Sigmoid colon (tissue), 7 donors: ENCODE measurements at places on chromosomes 1 and 21. TPM values are rescaled to one million over a fixed set of nuclear protein-coding genes. Genes with fewer than 3 reads are reported as not detected.

The LIN28A gene
- not detected for polyA plus RNA-seq

DNA sequence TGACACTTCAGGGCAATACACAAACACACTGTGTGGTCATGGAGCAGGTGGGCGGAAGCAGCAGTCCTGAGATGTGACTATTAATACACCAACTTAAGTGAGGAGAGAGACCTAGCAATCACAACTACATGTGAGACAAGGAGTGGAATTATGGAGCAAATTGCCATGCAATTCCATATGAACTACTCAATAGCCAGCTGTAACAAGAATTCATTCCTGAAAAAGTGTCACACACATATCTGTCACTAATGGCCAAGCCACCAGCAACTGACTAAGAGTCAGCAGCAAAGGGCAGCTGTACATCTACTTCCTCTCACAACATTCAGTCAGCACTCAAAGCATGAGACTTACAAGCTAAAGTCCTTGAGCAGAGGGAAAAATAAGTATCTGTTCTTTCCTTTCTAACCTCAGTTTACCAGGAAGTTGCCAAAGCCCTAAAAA, 46.2 kb downstream of the GPR3 start:
- no peak for DNase-seq

The CLDN19 gene
- not detected for polyA plus RNA-seq

The MROH9 gene
- polyA plus RNA-seq: not detected

- no peak for DNase-seq
Measured at GRCh38 chr1:200154069-200154767, 126.7 kb downstream of the NR5A2 start.

DNA sequence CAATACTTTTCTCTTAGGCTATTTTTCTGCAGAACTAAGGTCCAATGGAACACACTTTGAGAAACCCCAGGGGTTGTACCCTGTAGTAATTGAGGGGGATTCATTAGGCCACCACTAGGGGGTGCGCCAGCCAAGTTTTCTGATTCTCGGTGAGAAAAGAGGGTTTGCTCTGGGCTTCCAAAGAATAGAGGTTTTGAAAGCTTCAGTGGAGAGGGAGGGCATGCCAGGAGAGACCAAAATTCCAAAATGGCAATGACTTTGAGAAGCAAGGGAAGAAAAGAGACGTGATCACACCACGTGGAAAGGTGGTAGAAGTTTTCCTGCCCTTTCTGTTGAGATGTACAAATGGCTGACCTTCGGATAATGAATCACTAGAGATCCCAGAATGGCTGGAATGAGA, 323.3 kb downstream of the RPS6KC1 start:
- DNase-seq: no peak

The KRTAP10-4 gene
- not detected for polyA plus RNA-seq

The KCNE1 gene
- not detected for polyA plus RNA-seq

The MAN1C1 gene
- 0.69 TPM for polyA plus RNA-seq

GRCh38 chr1:170001266-170001665, 73.2 kb downstream of the KIFAP3 start:
- no peak for DNase-seq

DNA sequence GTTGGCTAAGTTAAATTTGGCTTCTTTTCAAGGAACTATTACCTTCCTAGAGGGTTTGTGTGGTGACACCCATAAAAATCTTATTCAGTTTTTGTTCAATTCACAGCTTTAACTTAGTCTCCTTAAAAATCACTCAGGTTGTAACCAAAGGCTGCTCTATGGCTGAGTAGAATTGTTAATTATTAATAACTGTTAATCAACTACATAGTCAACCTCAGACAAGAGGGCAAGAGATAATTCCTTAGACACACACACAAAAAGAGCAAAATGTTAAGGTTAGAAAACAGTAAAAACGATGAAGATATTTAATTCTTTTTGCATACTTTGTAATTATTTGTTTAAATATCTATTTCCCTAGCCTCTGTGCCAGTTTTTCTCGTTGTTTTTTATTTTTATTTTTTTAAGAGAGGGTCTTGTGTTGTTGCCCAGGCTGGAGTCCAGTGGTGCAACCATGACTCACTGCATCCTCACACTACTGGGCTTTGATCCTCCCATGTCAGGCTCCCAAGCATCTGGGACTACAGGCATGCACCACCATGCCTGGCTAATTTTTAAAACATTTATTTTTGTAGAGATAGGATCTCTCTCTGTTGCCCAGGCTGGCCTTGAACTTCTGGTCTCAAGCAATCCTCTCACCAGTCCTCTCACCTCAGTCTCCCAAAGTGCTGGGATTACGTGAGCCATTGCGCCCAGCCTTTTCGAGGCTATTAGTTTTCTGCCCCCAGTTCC, 215.2 kb downstream of the DISC1 start:
- DNase-seq: no peak

DNA sequence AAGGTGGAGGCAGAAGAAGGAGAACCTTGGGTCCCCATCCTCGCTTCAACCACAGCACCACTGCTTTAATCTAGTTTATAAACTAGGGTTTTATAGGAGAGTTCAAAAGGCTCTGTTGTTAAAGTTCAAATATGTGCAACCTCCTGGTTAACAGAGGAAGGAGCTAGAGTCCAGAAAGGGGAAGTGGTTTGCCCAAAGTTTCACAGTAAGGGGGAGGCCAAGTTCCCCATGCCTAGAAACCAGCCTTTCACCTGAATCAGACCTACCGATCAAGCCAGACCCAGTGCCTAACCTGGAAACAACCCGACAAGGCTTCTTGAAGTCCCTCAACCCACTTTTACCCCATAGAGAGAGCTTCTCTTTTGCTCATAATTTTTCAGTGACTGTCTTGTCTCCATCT, 106.5 kb downstream of the PLPP3 start:
- no peak for DNase-seq

The CFHR2 gene
- not detected for polyA plus RNA-seq

DNA sequence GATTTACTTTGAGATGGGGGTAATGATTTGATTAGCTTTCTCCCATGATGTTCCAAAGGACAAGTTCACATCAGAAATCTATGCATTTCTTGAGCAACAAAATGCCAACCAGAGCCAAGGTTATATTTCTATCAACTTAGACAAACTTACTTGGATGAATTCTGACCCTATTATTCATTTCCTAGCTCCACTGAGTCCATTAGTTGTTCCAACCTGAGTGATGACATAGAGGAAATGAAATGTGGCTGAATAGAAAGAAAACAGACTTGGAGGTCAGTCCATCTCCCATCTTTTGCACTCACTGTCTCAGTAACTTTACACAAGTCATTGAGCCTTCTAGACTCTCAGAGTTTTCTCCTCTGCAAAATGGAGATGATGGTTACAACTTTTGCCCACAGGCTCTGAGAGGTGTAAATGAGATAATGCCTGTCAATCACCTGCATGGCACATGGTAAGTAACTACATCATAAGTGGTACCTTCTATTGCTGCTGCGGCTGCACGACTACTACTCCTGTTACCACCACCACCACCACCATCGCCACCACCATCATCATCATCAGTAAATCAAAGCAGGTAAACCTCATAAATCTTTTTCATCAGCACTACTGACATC, 98.2 kb downstream of the PTPN14 start:
- no peak for DNase-seq

The TCHH gene
- polyA plus RNA-seq: 0.10 TPM

GRCh38 chr1:16445052-16445451, 4.5 kb downstream of the NECAP2 start:
- no peak for DNase-seq

DNA sequence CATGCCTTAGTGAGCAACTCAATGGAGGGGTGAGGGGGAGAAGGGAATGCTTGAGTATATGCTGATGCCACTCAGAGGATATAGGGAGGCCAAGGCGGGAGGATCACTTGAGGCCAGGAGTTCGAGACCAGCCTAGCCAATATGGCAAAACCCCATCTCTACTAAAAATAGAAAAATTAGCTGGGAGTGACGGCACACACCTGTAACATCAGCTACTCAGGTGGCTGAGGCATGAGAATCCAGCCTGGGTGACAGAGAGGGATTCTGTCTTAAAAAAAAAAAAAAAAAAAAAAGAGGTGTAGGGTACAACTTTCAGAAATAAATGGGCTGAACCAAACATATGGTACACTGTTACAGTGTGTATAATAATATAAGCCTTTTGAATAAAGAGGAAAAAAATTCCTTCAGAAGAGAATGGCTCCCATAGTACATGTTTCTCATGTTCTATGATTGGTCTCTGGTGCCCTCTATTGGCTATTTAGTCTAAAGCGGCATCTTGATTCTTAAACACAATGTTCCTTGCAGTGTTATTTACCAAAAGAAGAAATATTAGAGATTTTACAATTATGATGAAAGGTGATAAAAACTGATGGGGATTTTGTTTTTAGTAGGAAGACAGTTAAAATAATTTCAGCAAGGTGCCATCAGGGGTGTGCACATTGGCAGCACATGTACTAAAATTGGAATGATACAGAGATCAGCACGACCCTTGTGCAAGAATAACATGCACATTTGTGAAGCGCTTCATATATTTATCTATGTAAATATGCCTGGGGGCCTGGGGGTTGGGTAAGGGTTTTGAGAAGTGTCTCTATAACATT, 109.8 kb downstream of the PATJ start:
- DNase-seq: no peak

- DNase-seq: peak; percentile 40
Measured at GRCh38 chr1:54857746-54858561, 29.0 kb downstream of the DHCR24 start.

The GPR37L1 gene
- polyA plus RNA-seq: 1.8 TPM

DNA sequence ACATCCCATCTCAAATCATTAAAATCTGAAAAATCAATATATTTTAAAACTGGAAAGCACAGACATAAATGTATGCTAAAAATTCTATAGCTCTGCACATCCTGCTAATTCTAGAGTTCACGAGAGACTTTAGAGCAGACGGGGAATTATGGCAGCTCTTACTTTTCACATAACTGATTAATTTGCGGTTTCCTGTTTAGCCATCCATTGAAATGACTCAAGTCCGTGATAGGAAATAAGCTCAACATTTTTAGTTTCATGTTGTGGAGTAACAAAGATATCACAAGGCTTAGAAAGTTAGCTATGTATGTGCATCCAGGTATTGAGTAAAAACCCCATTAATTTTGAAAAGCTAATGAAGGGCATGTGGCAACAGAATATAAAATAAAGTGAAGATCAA, 123.2 kb downstream of the SMYD2 start:
- no peak for DNase-seq

- no peak for DNase-seq
Measured at GRCh38 chr1:160075836-160076235, 5.5 kb upstream of the KCNJ9 start.

DNA sequence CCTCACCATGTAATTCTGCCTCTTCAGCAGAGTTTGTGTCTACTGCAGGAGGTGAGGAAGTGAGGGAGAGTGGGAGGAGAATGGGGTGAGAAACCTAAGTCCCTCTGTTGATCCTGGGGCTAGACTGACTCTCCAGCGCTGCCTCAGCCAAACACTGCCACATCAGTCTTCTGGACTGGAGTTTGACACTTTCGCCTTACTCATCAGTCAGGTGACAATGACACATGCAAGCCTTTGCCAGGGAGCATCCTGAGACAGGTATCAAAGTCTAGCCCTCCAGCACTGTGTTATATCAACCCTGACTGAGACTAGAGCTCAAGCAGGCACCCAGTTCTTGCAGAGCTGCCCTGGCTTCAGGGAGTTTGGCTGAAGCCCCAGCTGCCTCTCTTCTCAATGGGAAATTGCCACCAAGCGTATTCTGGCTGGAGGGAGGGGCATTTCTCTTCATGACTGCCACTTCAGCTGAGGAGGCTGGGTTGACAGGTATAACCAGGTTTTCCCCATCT, 33.3 kb upstream of the SUCO start:
- DNase-seq: no peak

- DNase-seq: peak; percentile 43
Measured at GRCh38 chr21:42834726-42835191, 44.6 kb downstream of the WDR4 start.

The ARHGEF10L gene
- polyA plus RNA-seq: 28.7 TPM

The CFHR5 gene
- not detected for polyA plus RNA-seq

DNA sequence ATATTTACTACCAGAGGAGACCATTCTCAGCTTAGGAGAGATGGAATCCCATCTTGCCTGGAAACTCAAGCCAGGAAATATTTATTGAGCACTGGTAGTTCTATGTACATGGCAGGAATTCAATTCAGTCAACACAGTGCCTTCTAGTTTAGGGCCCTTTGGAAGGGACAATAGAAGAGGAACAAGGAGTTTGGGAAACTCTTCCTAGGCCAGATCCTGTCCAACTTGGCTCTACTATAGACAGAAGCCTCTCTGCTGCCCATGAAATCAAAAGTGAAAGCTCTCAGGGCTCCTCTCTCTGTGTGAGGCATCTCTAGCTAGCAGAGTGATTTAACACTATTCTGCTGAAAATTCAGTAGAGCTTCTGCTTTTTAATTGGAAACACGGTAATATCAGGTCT, 244.6 kb upstream of the MAP1LC3C start:
- DNase-seq: no peak

- DNase-seq: no peak
Measured at GRCh38 chr1:205458777-205459566, 3.1 kb upstream of the BLACAT1 start.

- DNase-seq: no peak
Measured at GRCh38 chr1:11198851-11199594, 9.9 kb downstream of the ANGPTL7 start.

- no peak for DNase-seq
Measured at GRCh38 chr1:182146286-182146685, 84.8 kb upstream of the ZNF648 start.

DNA sequence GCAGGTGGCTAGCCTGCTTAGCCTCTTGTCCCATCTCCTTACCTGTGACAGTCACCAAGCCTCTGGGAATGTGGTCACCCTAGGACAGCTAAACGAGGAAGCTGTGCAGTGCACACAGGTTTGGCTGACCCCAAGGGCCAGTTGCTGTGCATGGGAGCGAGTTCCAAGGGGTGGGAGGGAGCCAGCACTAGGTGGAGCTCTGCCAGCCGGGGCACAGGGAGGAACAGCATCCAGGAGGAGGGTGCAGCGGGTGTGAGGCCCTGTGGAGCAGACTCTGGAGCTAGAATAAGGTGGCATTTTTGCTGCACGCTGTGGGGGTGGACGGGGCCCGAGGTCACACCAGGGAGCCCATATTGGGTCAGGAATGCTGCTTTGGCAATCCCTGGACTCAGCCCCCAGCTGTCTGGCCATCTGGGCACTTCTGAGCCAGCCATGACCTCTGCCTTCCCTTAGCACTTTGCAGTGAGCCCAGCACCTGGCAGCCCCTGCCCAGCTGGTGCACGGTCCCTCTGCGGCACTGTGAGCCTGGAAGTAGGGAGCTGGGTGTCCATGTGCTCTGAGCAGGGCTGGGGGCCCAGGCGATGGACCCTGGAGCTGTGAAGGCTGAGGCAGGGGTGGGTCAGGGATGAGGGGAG, 8.7 kb downstream of the PDXK start:
- no peak for DNase-seq

The TEDDM1 gene
- not detected for polyA plus RNA-seq

DNA sequence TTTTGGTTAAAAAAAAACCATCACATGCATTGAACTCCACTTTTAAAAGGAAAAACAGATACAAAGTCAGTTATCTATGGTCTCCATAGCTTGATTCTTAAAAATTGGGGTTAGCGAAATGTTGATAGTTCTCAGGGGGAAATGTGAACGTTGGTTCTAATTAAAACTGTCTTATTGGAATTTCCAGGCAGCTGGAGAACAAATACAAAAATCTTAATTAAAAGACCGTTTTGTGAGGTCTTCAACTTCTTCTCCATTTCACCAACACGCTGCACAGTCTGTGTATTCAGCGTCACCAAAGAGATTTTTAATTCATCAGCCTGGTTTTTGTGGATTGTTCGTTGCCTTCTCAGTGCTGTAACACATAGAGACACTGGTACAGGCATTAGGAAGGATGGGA, 99.3 kb upstream of the COA6 start:
- no peak for DNase-seq

The SIK1 gene
- polyA plus RNA-seq: 6.7 TPM

GRCh38 chr1:172279939-172280636, 140.4 kb upstream of the C1orf105 start:
- no peak for DNase-seq

The PGBD5 gene
- polyA plus RNA-seq: 1.9 TPM

The ATAD3A gene
- 12.6 TPM for polyA plus RNA-seq

The WDTC1 gene
- polyA plus RNA-seq: 21.3 TPM
